ENCODE measurements at places on chromosomes 3 and 15. TPM values are rescaled to one million over a fixed set of nuclear protein-coding genes. Genes with fewer than 3 reads are reported as not detected.

Gene GOLGA6L2
- polyA plus RNA-seq, result not detected

Gene FBXO40
- not detected for polyA plus RNA-seq

Gene FGF12
- 3.7 TPM for polyA plus RNA-seq

Gene TMEM39A
- polyA plus RNA-seq, result 7.0 TPM

Gene ZBTB47
- polyA plus RNA-seq, result 7.8 TPM

Gene MAP2K5
- polyA plus RNA-seq, result 14.1 TPM

Gene HRH1
- 1.9 TPM for polyA plus RNA-seq

- no peak for DNase-seq
Observed at GRCh38 chr3:32712506-32713055, 27.6 kb downstream of the CNOT10 start.

GRCh38 chr15:60914360-60914759 is 314.7 kb downstream of the RORA start:
- no peak for DNase-seq

DNA sequence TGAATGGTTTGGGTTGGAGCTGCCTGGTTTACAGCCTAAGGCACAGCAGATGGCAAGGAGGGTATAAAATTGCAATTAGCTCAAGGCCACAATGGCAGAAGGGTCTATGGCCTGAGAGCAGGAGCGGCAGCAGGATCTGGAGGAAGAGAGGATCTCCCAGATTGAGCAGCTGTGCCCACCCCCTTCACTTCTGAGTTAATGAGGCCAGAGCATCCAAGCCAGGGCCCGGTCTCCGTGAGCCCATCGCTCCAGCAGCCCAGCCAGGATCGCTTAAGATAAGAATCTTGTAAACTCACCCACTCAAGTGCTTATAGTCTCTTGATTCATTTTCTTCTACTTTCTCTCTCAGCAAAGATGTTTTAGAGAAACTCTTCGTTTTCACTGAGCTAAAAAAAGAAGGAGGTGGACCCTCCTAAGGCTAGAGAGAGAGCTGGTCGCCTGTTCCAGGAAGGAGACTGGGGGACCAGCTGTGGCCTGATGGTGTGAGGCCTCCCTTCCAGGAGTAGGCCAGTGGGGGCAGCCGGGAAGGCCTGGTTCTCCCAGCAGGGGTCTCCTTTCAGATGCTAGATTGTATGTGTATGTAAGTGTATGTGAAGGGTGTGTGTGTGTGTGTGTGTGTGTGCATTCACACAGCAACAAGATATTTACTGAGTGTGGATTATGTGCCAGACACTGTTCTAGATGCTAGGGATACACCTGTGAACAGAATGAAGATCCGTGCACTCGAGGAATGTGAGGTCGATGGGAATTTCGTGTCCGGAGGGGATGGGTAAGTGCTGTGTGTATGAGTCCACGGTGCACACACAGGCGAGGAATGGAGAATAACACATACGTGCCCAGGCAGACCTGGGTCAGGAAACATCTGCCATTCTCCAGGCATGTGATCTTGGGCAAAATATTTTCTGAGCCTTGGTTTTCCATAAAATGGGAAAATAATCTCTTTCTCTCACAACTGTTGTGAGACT is 18.6 kb downstream of the MAGEF1 start:
- DNase-seq, result peak; percentile 64

GRCh38 chr15:73232776-73233175 is 136.0 kb downstream of the HCN4 start:
- DNase-seq, result no peak

DNA sequence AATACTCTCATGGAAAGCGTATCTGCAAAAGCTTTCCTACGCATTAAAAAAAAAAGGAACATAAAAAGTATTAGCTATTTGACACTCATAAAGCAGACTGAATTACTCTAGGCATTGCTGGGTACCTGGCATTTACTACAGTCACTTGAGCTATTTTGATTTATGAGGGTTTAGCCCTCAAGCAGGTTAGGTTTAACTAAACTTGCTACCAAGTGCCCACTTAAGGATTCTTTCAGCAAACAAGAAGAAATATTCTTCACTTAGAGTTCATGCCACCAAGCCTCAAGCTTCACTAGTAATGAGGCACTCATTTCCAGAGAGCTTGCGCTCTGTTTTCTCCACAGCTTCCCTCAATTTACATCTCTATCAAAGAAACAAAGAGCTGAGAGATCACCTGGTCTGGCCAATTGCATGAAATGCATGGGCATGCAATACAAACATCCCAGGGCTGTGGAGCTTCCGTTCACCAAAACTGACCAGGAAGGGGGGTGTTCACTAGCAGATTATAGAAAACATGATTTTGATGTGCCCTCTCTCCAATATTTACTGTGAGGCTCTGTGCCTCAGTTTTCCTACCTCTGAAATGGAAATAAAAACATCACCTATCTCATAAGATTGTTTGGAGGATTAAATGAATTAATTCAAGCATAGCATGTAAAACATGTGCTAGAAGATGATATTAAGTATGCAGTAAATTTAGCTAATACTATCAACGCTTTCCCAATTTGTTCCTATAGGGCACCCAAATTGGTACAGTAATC is 217.3 kb downstream of the RORA start:
- DNase-seq, result no peak

- no peak for DNase-seq
Observed at GRCh38 chr15:57144448-57144847, 226.0 kb downstream of the TCF12 start.

DNA sequence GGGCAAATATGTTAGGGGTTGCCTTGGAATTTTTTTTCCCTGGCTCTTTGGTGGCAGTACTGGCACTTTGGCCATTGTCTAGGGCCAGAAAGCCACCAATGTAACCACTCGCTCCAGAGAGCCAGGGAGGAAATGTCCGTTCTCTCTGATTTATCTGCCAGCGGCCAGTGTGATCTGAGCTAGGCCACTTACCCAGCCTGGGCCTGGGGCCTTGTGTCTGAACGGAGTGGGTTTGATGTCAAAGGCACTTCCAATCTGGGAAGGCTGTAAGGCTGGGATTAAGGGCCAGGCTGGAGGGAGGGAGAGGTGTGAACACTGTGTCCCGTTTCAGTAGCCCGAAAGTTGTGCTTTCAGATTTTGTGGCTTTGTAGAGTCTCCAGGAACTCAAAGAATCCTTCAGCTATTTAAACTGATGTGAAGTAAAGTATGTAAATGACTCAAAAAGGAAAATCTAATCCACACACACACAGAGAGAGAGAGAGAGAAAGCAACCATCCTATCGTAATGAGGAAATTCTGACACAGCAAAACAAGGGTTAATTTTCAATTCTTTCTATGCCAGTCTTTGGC is 271.0 kb downstream of the PDZRN3 start:
- DNase-seq, result peak; percentile 28

- peak; percentile 85 for DNase-seq
Observed at GRCh38 chr15:34514251-34514670, 69.2 kb downstream of the GOLGA8B start.

DNA sequence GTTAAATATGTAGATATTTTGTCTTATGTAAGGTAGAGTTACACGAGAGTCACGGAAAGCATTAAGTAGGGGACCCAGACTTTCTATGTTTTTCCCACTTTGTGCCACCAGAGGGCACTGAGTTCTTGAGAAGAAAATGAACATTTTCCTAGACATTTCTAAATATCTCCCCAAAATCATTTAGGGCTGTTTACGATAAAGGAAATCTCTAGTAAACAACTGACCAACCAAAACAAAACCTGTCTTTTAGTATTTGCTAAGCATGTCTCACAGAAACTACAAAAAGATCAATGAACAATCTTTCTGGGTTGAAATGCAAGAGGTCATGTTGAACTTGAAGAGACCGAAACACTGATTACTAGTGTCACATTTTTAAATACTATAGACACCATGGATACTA is 16.1 kb downstream of the POU1F1 start:
- DNase-seq, result no peak

- DNase-seq, result peak; percentile 24
Observed at GRCh38 chr3:136078421-136079364, 113.2 kb downstream of the PPP2R3A start.

- DNase-seq, result no peak
Observed at GRCh38 chr15:90209591-90209990, 8.5 kb downstream of the SEMA4B start.

DNA sequence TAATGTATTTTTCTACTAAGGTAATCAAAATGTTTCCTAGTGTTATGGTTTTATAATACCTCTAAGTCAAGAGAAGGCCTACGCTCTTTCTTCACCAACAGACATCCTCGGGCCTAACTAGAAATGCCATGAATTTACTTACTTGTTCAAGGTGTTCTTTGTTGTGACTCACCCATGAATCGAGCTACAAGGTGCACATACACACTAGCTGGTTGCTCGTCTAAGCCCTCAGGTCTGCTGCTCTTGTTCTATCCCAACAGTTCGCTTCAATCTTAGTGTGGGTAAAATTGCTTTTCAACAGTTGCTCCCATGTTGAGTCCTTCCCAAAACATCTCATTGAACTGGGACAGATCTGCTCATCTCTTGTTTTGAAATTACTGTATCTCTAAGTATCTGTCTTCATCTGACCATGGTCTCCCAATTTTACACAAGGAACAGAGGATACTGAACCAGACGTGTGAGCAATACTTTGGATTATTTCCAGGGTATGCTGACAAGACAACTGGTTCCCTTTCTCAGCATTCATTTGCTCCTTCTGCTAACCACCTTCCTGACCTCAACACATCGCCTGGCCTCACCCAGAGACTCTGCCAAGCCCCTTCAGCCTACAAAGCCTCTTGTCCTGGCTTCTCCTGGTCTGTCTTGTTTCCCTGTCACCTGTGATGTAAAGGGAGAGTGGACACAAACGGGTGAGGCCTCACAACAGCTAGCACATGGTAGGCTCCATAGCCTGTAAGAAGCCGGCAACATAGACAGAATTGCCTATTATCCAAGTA is 84.2 kb downstream of the NEDD4 start:
- no peak for DNase-seq

DNA sequence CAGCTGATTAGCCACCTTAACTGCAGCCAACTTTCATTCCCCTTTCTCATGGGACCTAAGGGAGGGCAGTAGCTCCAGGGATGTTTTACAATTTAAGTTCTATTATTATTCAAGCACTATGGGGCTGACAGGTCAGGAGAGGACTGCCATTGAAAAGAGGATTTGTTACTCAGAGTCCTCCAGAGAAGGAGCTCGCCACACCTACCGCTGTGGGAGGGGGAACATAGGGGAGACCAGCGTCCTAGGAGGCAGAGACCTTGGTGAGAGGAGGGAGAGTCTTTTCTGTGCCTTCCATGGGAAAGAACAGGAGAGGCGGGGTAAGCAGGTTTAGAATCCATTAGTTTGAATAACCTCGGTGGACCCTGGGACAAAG is 14.4 kb downstream of the ATP10A start:
- DNase-seq, result no peak

DNA sequence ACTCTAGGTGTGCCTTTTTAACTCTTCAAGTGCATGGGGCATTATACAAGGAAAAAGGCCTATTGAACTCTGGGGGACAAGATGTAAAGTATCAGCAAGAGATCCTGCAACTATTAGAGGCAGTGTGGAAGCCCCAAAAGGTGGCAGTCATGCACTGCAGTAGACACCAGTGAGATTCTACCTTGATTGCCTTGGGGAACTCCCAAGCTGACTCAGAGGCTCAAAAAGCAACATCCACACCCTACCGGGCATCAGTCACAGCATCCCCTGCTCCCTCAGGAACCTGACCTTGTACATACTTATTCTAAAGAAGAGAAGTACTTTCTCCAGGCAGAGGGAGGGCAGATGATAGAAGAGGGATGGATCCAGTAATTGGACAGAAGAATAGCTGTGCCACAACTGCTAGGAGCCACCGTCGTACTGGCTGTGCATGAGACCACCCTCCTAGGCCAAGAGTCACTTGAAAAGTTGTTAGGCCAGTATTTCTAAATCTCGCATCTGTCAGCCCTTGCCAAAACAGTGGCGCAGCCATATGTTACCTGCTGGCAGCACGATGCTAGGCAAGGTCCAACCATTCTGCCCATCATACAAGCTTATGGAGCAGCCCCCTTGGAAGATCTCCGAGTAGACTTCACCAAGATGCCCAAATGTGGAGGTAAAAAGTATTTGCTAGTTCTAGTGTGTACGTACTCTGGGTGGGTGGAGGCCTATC is 523.1 kb upstream of the FRG2C start:
- DNase-seq, result no peak

- no peak for DNase-seq
Observed at GRCh38 chr3:196055683-196056270, 26.1 kb downstream of the TFRC start.

DNA sequence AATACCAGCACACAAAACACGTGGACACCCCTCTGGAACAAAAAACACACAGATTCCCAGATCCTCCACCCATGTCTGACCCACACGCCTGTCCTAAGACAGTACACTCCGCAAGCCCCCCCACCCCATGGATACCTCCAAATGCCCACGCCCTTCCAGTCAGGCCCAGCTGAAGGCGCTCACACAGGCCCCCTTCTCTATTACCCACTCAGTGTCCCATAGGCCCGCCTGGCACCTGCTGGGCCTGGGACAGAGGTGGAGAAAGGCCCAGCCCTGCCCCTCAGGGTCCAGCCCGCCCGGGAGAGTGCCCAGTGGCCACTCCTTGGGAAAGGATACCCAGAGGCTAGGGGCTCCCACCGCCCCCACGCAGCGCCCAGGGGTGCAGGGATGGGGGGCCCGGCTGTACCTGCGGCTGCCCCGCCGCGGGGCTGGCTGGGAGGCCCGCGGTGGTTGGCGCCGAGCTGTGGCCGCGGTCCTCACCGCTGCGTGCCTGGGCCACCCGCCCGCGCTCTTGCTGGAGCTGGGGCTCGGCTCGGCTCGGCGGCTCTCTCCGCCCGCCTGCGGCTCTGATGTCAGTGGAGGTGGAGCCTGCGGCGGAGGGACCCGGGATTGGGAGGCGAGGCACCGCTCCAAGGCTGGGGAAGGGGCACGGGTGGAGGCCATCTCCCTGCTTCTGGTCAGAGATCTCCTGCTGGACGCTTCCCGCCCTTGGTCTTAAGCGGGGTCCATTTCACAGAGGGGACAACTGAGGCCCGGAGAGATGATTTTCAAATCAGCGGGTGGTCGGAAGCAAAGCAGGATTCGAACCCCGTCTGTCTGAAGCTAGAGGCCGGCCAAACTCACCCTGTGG is at the start of gene CAMK1:
CAMK1 (minus strand) TSS at position 522 of the 850 bp plus-strand sequence. CDS start 2,198 bp downstream, outside the sequence.
- peak; percentile 86 for DNase-seq

DNA sequence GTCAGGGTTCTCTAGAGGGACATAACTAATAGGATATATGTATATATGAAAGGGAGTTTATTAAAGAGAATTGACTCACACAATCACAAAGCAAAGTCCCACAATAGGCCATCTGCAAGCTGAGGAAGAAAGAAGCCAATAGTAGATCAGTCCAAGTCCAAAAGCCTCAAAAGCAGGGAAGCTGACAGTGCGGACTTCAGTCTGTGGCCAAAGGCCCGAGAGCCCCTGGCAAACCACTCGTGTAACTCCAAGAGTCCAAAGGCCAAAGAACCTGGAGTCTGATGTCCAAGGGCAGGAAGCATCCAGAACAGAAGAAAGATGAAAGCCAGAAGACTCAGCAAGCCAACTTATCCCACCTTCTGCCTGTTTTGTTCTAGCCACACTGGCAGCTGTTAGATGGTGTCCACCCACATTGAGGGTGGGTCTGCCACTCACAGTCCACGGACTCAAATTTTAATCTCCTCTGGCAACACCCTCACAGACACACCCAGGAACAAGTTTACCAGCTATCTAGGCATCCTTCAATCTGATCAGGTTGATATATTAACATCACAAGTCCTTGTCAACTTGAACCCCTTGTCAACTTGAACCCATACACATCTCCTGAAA is 54.2 kb upstream of the ACAD9 start:
- no peak for DNase-seq

GRCh38 chr3:17412950-17413530 is 329.4 kb downstream of the TBC1D5 start:
- DNase-seq, result no peak

- DNase-seq, result peak; percentile 89
Observed at GRCh38 chr3:23865595-23866396, 51.0 kb downstream of the NKIRAS1 start.
